ENCODE measurements at places on chromosomes 2 and 18. TPM values are rescaled to one million over a fixed set of nuclear protein-coding genes. Genes with fewer than 3 reads are reported as not detected.

Gene G6PC2
- not detected for total RNA-seq

Gene HRH4
- not detected for total RNA-seq

Gene PCGF1
- total RNA-seq, result 41.3 TPM

Gene PROKR1
- not detected for total RNA-seq

Gene CYRIA
- total RNA-seq, result 5.1 TPM

Gene SGPP2
- total RNA-seq, result 0.20 TPM

Gene PJVK
- total RNA-seq, result 2.8 TPM

All from natural killer cell treated with Interleukin-12 subunit alpha and Interleukin-12 subunit beta and Interleukin-15 and Interleukin-18, amount 100 ng/mL, for 72 hours (primary cell).